ENCODE measurements at places on chromosomes 2 and 18.

DNA sequence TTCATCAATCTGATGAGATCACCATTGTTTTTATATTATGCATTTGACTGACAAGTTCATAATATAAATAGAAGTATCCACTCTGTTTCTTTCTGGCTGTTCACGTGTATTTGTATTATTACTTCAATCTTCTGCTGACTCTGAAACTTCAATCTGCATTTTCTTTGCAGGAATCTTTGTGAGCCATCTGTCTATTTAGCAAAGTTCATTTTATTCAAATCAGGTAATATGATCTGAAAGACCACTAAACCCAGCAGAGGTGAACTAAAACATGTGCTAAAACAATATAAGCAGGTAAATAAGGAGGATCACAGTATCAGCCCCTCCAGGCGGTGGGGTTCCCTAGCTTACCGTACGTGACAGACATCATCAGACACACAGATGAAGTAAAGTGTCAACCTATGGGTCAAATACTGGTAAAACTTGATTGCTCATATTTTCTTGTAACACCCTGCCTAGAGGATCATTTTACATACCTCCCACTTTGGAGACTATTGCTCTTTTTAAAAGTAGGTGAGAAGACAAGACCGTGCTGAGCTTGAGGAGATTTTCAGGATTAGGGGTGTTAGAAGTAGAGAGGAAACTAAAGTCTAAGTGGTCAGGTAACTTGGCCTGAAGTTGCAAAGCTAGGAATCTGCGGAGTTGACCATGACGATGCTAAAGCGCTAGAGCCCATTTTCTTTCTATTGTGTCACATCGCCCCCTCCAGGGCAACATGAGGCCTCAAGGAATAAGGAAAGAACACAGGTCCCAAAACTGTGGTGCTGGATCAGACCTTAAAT, 9.0 kb downstream of the DTNB start:
- DNase-seq: no peak

- no peak for DNase-seq
These were observed 32.8 kb downstream of the MAIP1 start for GRCh38 chr2:199988151-199988550.

DNA sequence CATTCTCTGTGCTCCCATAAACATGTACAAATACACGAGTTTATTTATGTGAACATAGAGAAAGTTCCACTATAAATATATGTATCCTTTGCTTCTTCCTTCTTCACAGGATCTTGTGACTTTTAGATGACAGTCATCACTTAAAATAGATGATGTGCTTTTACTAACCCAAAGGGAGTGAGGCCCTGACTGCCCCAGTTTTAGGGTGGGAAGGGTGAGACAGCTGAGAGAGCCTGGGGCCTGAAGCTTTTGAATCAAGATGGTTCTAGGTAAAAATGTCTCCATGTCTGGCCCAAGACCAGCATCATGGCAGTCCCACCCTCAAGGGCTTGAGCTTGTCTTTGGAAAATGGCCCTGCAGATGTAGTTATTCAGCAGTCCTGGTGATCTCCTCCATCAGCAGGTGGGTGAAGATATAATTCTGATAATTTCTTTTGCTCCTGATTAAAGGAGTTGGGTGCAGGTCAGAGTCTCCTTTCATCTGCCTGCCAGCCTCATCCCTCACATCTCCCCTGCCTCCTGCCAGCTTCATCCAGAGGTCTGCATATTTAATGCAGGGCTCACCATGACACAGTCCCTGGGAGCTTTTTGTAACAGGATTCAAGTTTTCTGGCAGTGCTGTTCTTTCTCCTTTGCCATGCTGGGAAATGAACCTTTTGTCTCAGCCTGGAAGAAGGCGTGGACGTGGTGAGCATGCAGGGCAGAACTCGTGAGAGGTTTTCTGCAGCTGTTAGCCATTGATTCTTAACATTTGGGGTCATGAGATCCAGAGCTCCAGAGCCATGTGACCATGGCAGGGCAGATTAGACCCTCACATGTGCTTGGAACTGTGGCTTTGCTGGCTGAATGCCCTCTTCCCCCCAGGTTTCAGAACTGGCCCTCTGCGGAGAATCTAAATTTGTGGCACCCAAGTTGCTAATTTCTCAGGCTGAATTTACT, 2.7 kb downstream of the HRH4 start:
- DNase-seq: no peak

DNA sequence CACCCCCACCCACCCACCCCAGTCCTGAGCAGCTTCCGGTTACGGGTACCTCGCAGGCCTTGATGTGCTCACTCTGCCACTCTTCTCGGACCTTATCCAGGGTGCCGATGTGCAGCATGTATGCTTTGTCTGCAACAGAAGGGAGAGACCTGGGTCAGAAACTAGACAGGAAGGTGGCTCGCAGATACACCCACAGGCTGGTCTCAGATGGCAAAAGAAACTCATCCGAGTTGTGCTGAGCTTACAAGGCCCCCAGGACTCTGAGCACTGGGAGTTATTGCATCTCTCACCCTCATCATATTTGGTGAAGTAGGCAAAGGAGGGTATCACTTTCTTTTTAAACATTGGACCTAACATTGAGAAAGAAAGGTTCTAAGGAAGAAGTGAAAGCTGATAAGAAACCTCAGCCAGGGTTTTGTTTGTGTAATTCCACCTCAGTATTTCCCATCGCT, 30.6 kb upstream of the EPG5 start:
- no peak for DNase-seq

DNA sequence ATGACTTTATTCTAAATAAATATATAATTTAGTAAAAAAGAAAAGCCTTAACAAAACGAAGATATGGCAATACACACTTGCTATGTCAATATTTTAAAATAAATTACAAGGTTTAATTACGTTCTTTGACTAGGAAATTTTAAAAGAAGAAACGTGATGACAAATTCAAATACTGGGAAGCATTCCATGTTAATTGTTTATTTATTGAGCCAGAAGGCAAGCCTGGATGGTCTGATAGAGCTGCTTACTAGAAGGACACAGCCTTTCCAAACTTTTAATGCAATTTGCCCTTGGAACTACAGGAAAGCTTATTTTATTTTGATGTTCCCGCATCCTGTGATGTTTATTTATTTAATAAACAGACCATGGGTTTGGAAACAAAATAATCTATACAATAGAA, 33.4 kb upstream of the DSEL start:
- DNase-seq: no peak

- no peak for DNase-seq
These were observed 18.3 kb downstream of the POU3F3 start for GRCh38 chr2:104871972-104872865.

- DNase-seq: no peak
These were observed 1170.3 kb upstream of the CHAC2 start for GRCh38 chr2:52597346-52597745.

DNA sequence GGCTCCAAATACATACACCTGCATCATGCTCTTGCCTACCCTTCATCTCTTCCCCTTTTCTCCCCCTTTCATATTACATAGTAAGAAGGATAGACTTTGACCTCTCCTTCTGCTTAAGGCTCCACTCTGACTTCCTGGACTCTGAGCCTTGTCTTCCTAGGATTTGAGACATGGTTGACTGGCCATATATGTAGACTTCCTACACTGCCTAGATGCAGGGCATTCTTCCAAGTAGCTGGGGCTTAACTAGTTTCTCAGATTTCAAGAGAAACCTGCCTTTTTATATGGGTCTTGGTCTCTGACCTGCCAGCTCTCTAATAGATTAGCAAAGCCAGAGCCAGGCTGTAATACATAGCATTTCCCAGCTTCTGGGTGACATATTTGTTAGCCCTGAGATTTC, 35.4 kb upstream of the CYP26B1 start:
- DNase-seq: no peak

DNA sequence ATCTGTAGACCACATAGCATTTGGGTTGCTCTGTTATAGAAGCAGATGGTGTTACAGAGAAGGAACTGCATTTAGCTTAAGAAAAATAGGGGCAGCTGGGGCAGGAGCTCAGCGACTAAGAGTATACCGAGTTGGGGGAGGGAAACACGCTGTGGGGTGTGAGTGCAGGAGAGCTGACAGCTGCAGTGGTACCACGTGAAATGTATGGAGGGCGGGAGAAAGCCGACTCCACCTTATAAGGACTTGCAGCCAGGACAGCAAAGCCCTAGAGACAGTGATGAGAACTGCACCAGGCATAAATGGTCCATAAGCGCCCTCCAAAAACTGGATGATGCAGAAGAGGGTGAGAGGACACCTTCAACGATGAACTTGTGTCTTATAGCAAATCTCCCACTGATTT, 237.6 kb downstream of the PRKCE start:
- DNase-seq: no peak

GRCh38 chr18:48915626-48916425, 34.9 kb downstream of the SMAD7 start:
- no peak for DNase-seq

- DNase-seq: no peak
These were observed 11.1 kb downstream of the KLF11 start for GRCh38 chr2:10054424-10054823.
